ENCODE measurements at places on chromosomes 3 and 15. TPM values are rescaled to one million over a fixed set of nuclear protein-coding genes. Genes with fewer than 3 reads are reported as not detected.

DNA sequence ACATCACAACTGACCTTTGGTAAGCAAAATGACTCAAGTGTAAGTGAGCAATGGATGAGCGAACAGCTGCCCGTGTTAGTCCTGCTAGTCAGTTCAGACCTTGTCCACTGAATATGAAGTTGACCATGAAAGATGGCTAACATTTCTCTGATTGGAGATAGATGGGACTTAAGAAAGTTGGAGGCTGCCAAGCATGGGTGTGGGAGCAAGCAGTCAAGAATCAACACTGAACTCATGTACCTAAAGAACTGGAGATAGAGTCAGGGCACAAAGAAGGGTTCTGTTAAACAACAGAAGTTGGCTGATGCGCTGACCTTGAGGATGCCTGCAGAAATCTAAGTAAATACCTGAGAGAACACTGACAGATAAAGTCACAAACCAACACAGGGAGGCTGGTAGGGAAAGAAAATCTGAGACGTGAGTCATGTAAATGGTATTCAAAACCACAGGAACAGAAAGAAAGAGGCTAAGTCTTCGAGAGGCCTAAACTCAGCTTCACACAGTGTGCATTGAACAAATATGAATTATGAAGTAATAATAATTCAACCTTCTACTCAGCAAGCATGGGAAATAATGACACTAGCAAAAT lies 30.7 kb upstream of the ANPEP start:
- DNase-seq = no peak

Gene MAN2C1
- 255 TPM for total RNA-seq

DNA sequence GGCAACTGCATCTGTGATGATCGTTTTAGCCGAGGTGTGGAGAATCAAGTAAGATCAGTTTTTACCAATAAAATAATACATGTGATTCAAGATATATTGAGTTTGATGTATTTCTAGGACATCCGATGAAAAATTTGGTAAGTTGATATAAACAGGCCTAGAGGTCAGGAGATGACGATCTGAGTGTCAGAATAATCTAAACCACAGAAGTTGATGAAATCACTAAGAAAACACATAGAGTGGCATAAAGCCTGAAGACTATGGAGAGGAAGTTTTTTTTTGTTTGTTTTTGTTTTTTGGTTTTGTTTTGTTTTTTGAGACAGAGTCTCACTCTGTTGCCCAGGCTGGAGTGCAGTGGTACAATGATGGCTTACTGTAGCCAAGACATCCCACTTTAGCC lies 235.3 kb downstream of the RBMS3 start:
- no peak for DNase-seq

- DNase-seq = no peak
Observed at GRCh38 chr3:8446845-8447244, 54.8 kb upstream of the LMCD1 start.
